Large intestine (tissue), 12 donors: ENCODE measurements at places on chromosomes 2 and 18. TPM values are rescaled to one million over a fixed set of nuclear protein-coding genes. Genes with fewer than 3 reads are reported as not detected.

ERMN gene
- 0.57 TPM for polyA plus RNA-seq

TP53I3 gene
- polyA plus RNA-seq: 36.0 TPM

CCDC74B gene
- polyA plus RNA-seq: 3.1 TPM

TUBA3E gene
- polyA plus RNA-seq: 0.09 TPM

SLC4A5 gene
- polyA plus RNA-seq: 1.5 TPM

SIX3 gene
- not detected for polyA plus RNA-seq

ATAD2B gene
- polyA plus RNA-seq: 13.5 TPM

TOGARAM2 gene
- polyA plus RNA-seq: 2.1 TPM

UGT1A10 gene
- polyA plus RNA-seq: 0.06 TPM

COL5A2 gene
- polyA plus RNA-seq: 80.4 TPM

MYO7B gene
- polyA plus RNA-seq: 254 TPM
